GM12878 (cell line): ENCODE measurements at places on chromosomes 16 and 17. TPM values are rescaled to one million over a fixed set of nuclear protein-coding genes. Genes with fewer than 3 reads are reported as not detected.

Gene CALB2
- not detected in 2 replicates for total RNA-seq

Gene MPO
- 0.08 and 0.23 TPM in 2 replicates for total RNA-seq

DNA sequence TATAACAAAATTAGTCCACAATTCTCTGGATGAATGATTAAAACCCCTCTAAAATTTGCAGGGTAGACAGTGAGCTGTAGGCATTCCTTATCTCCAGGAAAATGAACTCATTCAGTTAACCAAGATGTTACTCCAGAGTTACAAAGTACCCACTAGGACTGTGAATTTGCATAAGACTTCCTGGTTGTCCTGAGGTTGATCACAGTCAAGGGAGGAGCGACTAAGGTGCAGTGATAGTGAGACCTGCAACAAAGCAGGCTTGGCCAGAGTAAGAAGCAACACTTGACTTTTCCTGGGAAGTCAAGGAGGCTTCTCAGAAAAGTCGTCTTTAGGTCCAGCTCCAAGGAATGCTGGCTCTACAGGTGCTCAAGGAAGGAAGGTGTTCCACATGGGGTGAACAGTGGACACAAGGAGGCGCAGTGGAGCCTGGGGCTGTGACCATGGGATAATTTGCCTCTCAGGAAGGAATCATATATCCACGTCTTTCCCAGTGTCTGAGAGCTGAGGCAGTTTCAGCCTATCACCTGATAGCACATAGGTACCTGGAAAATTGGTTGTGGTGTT, 821.1 kb upstream of the EEF2KMT start:
- no peaks in the 10 kb centered on the region for H3K27me3 ChIP-seq
- H3K4me3 ChIP-seq = no peak overlapping the region
- H3K4me1 ChIP-seq = no peaks in the 10 kb centered on the region
- H3K36me3 ChIP-seq = no peaks in the 10 kb centered on the region
- no peak overlapping the region for H3K27ac ChIP-seq
- DNase-seq = no peak

DNA sequence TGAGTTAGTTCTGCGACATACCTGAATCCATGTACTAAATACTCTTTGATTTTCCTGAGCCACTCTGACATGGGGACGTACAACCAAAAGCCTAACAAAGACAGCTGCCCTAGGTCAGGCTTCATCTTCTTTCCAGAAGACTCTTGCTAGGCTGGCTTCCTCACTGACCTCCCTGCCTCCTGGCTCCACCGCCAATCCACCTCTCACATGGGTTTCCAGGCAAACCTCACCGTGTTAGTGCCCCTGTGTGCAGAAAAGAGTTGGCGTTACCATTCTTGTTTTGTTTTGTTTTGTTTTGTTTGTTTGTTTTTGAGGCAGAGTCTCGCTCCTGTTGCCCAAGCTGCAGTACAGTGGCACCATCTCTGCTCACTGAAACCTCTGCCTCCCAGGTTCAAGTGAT, 135.3 kb downstream of the WSCD1 start:
- H3K4me1 ChIP-seq = no peaks in the 10 kb centered on the region
- no peaks in the 10 kb centered on the region for H3K36me3 ChIP-seq
- H3K27me3 ChIP-seq = no peaks in the 10 kb centered on the region
- DNase-seq = no peak

GRCh38 chr17:16975744-16976625, 4.1 kb upstream of the TNFRSF13B start:
- no peaks in the 10 kb centered on the region for H3K36me3 ChIP-seq
- H3K27ac ChIP-seq = peak overlapping the region; percentile 92
- peak overlapping the region; percentile 29 for H3K4me3 ChIP-seq

GRCh38 chr17:50586421-50587247, 26.1 kb downstream of the CACNA1G start:
- peaks cover 4% of the 10 kb centered on the region for H3K27me3 ChIP-seq
- H3K27ac ChIP-seq = no peak overlapping the region
- no peak for DNase-seq

DNA sequence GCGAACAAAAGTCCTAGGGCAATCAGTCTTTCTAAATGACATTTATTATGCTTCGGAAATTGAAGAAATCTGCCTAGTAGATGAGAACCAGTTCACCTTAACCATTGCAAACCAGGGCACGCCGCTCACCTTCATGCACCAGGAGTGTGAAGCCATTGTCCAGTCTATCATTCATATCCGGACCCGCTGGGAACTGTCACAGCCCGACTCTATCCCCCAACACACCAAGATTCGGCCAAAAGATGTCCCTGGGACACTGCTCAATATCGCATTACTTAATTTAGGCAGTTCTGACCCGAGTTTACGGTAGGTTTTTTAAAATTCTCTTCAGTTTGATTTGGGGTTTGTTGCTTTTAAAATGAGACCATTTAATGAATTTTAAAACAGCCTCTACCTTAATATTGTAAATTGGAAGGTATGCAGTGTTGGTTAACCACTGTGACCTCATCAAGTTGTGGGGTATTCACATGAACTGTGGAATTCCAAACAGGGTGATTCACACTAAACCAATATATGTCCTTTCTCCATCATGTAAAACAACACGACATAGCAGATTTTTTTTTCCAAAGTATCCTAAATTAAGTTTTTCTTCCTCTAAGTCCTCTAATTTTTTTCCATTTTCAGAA, 6.2 kb upstream of the EVI2A start:
- H3K4me3 ChIP-seq = no peak overlapping the region
- H3K36me3 ChIP-seq = peaks cover 2% of the 10 kb centered on the region; the same call in 1 of the 2 replicates
- no peak overlapping the region for H3K27ac ChIP-seq
- H3K27me3 ChIP-seq = no peaks in the 10 kb centered on the region

- H3K27ac ChIP-seq = no peak overlapping the region
- H3K36me3 ChIP-seq = no peaks in the 10 kb centered on the region
- no peaks in the 10 kb centered on the region for H3K4me1 ChIP-seq
- H3K4me3 ChIP-seq = no peak overlapping the region
- H3K27me3 ChIP-seq = peaks cover 48% of the 10 kb centered on the region
- no peak for DNase-seq
Measured at GRCh38 chr17:61406537-61406845, 6.8 kb downstream of the TBX2 start.

GRCh38 chr16:81321536-81321935, 6.8 kb downstream of the GAN start:
- no peak overlapping the region for H3K4me3 ChIP-seq
- H3K36me3 ChIP-seq = no peaks in the 10 kb centered on the region
- H3K27me3 ChIP-seq = no peaks in the 10 kb centered on the region
- H3K4me1 ChIP-seq = no peaks in the 10 kb centered on the region
- DNase-seq = no peak
- no peak overlapping the region for H3K27ac ChIP-seq
